ENCODE measurements at places on chromosomes 5 and 9.

- no peak for DNase-seq
Observed at GRCh38 chr5:144169904-144170275, 569 bp downstream of the YIPF5 start.

- no peak for DNase-seq
Observed at GRCh38 chr9:14957109-14957508, 46.9 kb upstream of the FREM1 start.

DNA sequence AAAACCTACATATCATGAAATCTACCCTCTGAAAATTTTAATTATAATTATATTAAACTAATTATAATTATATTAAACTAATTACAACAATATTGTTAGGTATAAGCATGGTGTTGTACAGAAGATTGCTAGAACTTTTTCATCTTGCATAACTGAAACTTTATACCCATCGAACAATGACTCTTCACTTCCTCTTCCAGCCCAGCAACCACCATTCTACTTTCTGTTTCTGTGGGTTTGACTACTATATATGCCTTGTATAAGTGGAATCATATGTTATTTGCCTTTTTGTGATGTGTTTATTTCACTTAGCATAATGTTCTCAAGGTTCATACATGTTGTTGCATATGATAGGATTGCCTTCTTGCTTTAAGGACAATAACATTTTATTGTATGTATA is 274.2 kb upstream of the CCNH start:
- no peak for DNase-seq

DNA sequence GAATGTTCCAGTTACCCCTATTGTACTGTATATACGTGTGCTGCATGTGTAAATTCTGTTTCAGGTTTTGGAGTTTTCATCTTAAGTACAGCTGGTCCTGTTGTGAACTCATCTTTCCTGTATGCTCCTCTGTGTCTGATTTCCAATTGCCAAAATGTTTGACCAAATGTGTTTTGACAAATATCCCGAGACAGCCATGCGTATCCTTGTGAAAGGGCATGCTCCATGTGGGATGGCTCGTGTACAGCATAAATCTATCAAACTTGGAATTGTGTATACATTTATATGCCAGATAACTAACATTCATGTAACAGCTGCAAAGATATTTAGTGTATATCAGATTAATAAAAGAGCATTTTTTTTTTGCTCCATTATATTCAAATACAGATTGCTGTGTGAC is 69.5 kb upstream of the IQGAP2 start:
- no peak for DNase-seq

DNA sequence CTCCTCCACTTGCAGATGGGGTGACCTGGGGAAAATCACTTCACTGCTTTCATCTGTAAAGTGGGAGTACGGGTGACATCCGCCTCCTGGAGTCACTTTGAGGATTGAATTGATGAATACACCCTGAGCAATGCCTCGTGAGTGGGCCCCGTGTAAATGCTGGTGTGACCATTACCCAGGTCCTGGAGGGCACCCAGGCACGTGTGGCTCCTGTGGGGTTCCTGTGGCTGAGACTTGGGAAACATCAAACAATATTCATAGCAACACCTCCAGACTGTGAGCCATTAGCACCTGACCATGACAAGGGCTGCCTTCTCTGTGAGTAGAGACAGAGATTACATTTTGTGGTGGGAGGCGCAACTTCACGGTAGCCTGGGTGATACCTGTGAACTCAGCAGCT is 11.4 kb downstream of the MRPL36 start:
- no peak for DNase-seq

DNA sequence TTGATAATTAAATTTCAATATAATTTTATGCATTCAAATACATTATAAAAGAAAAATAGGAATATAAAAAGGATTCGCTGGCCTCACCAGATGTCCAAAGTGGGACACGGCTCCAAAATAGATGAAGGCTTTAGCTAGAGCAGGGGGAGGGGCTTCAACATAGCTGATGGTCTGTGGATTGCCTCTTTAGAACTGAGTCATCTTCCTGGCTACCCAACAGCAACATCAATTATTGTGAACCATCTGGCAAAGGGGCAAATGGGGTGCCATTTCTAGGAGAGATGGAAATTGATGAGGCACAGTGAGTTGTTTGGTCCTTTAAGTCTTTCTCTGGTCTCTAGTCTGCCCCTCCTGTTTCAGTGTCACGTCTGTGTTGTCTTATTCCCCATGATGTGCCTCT is 44.2 kb upstream of the CD180 start:
- peak; percentile 33 for DNase-seq

DNA sequence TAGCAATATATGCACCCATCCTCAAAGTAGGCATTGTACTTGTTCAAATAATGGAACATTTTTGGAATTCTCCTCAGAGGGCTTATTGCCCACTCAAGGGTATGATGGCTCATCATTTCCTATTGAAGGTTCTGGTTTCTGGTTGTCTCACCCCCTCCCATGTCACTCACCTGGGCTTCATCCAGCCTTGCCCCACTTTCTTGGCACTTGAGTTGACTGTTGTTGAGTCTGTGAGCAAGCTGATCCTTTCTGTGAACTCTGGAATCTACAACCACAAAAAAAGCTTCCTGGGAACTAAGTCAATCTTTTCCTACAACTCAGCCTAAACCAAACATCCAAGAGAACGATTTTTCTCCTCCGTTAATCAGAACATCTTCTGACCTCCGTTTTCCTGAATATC is 73.9 kb upstream of the ANKH start:
- DNase-seq, result no peak

GRCh38 chr9:127211983-127212382 is 52.6 kb upstream of the GARNL3 start:
- no peak for DNase-seq

DNA sequence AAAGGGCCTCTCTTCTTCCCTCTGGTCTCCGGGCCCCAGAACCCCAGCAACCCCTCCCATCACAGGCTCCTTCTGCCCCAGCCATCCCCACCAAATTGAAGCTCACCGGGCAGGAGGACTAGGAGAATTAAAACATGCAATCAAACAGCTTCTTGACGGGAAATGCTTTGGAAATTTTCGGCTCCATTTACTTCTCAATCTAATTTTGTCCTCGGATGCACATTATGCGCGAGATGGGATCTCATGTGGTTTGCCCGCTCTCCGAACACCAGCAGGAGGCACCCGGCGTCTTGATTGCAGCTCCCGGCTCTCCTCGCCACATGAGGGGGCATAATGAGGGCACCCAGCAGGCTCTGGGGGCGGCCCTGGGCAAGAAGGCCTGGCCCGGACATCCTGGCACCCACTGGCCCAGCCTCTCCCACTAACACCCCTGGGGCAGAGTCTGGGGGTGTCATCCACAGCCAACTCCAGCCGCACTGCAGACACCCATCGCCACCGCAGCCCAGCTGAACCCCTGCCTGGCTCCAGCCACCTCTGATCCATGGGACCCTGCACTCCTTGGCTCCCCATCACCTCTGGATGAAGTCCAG is 135.5 kb downstream of the PAX5 start:
- DNase-seq, result no peak

DNA sequence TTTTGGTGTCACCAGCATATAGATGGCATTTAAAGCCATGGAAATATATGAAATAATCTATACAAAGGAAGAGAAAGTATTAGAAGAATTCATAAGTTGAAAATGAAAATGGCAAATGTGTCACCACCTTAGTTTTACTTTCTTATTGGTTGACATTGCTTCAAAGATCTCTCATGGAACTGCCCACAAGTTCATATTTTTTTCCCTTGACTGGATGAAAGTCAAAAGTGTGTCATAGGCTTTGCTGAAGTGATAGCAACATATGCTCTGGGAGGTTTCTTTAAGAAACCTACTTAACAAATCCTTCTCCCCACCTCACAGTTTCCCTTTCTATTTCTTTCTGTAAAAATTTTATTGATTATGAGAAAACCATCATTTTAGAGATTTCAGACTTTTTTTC is 127.2 kb downstream of the VPS13A start:
- no peak for DNase-seq

DNA sequence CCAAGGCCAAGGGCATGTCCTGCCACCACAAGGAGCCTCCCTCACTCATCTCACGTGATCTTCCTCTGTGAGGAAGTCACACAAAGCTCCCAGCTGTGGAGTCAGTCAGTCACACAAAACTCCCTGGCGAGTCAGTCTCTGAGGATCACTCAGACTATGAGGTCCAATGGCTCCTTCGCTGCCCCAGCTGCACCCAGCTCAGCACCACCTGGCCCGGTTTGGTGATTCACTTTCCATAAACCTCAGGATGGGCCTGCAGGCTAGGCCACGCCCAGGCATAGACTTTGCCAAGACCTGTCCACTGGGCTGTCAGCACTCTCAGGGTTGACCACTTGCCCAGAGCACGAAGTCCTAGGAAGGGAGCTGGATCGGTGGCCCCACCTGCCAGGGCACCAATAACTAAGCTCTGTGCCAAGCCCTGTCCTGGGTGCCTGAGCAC is 233.8 kb downstream of the HSPA4 start:
- no peak for DNase-seq

GRCh38 chr9:75378036-75378435 is 289.7 kb downstream of the OSTF1 start:
- DNase-seq, result no peak

GRCh38 chr5:10400831-10401230 is 40.8 kb upstream of the ROPN1L start:
- DNase-seq, result peak; percentile 21

DNA sequence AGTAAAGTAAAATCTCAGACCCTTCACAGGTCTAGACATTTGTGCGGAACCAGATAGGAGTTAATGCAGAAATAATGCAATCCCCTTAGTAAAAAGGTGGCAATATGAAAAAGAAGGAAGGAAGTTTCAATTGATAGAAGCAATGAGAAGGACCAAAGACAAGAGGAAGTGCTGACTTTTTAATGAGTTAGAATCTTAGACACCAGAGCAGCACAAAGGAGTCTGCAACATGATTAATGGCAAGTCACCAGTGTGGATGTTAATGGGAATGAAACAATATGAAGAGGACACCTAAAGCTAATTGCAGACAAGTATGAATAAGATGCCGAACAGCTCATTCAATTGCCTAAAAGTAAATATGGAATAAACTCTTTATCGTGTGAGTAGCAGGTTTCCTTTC is 50.9 kb downstream of the MEGF9 start:
- no peak for DNase-seq

DNA sequence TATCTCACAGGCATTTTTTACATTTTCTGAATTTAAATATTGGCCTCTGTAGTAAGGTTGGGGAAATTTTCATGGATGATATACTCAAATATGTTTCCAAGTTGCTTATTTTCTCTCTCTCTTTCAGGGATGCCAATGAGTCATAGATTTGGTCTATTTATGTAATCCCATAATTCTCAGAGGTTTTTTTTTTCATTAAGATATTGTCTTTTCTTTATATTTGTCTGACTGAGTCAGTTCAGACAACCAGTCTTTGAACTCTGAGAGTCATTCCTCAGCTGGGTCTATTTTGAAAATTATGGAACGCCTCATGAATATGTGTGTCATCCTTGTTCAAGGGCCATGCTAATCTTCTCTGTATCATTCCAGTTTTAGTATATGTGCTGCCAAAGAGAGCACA is 223.2 kb downstream of the PCSK1 start:
- DNase-seq, result peak; percentile 85

GRCh38 chr9:87878989-87879511 is 3.6 kb upstream of the SPATA31E1 start:
- DNase-seq, result peak; percentile 85

- DNase-seq, result no peak
Observed at GRCh38 chr9:105057551-105057950, 129.6 kb upstream of the ABCA1 start.

GRCh38 chr5:179876610-179876952 is 18.0 kb upstream of the MRNIP start:
- no peak for DNase-seq

Measured in fibroblast of skin of right quadriceps (primary cell).